Esophagus squamous epithelium (tissue), 5 donors: ENCODE measurements at places on chromosomes 7 and 10.

GRCh38 chr7:142507799-142508198, 241.5 kb upstream of the PRSS1 start:
- DNase-seq, result no peak

DNA sequence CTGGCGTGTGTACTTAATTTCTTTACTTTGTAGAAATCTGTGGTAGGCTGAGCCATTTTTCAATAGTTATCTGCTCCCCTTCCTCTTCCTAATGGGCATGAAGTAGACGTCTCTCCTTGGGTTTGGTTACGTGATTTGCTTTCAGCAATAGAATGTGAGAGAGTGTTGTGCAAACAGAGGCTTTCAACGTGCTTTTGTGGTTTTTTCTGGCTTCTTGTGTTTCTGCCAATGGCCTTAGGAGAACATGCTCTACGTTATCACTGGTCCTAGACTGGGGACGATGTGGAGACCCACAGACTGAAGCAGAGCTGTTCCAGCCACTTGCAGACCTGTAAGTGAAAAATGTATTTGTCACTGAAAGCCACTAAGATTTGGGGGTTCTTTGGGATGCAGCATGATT, 107.2 kb upstream of the NPTX2 start:
- DNase-seq, result no peak

- no peak for DNase-seq
Measured at GRCh38 chr7:117435475-117436043, 8.3 kb upstream of the ASZ1 start.

DNA sequence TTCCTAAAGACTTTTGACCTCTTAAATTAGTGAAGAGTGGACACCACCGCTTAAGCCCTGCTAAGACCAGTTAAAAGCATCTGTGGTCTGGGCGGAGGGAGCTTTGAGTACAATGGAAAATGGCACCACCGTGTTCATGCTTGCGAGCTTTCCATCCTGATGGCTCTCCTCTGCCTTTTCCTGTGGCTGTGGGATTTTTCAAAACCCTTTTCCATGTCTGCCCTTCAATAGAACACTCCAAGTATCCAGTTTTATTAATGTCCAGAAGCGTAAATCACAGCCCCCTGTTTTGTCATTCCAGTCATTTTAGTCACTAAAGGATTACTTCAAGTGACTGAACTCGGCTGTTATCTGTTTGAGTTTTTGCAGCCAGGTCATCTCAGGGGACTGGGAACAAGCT, 181.8 kb downstream of the MGMT start:
- DNase-seq, result no peak

- DNase-seq, result no peak
Measured at GRCh38 chr7:30596014-30596641, 1.4 kb downstream of the GARS1 start.

DNA sequence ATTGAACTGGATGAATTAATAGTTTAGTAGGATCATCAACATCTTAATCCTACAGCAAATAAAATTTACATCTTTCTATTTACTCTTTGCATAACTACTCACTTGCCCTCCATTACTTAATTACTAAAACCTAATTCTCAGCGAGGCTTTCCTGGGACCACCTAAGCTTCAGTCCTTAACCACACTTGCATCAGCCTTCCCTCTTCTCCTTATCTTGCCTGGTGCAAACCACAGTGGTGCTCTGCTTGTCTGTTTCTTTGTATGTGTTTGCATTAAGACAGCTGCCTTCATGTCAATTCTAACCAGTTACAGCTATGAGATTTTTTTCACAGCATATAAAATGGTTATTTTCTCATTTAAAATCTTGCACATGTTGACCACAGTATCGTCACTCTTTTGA, 72.6 kb upstream of the ZNF92 start:
- no peak for DNase-seq

- no peak for DNase-seq
Measured at GRCh38 chr10:70761727-70762350, 23.3 kb downstream of the TBATA start.

- no peak for DNase-seq
Measured at GRCh38 chr7:130384841-130385599, 4.7 kb downstream of the CPA1 start.

DNA sequence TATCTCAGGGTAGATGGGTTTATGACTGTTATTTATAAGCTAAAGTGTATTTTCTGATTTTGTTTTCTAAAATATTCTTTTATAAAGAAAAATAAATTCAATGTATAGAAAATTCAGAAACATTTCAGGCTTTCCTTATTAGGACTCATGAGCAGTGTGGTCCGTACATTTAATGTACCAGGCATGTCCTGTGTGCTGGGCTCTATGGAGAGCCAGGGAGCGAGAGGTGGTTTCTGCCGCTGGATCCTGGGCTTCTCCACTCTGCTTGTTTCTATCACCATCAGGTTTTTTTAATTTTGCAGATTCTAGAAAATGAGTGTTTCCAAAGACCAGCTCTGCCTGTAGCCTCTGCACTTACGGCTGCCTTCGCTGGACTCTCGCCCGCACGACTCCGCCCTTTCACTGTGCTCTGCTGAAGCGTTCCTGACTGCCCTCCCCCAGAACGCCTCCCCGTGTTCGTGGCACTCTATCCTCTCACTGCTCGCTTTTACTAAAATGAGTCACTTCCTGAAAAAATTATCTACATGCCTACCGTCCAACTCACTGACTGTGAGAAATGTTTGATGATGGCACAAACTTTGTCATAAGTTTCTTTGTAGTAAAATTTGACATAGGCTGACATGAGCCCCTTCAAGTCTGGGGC, 188.5 kb downstream of the ZMYND11 start:
- DNase-seq, result no peak

DNA sequence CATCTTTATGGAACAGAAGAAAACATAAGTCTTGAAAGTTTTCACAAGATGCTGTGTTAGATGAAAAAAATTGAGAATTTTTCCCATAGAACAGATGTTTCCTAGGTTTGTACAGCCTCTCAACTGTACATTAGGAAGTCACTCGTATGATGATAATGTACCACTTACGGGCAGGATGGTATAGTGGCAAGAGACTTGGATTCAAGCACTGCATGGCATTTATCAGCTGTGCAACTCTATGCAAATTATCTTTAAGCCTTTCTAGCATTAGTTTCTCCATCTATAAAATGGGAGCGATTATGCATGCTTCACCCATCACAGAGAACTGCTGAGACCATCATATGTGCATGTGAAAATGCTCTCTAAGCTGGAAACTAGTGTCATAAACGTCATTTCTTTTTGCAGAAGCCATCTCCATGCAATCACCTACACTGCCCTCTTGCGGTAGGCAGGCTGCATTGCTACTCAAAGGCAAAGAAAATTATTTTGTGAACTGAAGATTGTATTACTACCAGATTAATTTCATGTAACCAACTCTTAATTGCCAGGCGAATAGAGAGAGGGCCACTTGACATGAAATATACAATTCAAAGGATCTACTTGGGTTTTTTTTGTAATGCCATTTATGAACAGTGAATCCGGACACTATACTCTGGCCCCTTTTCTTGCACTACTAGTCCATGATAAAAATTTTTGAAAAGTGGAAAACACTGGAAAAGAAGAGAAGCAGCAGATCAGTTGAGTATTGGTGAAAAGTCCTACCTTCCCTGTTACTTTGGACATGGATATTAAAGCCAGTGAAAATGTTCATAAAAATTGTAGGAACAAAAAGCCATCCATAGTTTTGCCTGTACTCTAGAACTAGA, 102.3 kb downstream of the JAZF1 start:
- no peak for DNase-seq

GRCh38 chr10:113463777-113464176, 89.1 kb upstream of the HABP2 start:
- no peak for DNase-seq

- no peak for DNase-seq
Measured at GRCh38 chr7:132760866-132761265, 184.6 kb upstream of the PLXNA4 start.

DNA sequence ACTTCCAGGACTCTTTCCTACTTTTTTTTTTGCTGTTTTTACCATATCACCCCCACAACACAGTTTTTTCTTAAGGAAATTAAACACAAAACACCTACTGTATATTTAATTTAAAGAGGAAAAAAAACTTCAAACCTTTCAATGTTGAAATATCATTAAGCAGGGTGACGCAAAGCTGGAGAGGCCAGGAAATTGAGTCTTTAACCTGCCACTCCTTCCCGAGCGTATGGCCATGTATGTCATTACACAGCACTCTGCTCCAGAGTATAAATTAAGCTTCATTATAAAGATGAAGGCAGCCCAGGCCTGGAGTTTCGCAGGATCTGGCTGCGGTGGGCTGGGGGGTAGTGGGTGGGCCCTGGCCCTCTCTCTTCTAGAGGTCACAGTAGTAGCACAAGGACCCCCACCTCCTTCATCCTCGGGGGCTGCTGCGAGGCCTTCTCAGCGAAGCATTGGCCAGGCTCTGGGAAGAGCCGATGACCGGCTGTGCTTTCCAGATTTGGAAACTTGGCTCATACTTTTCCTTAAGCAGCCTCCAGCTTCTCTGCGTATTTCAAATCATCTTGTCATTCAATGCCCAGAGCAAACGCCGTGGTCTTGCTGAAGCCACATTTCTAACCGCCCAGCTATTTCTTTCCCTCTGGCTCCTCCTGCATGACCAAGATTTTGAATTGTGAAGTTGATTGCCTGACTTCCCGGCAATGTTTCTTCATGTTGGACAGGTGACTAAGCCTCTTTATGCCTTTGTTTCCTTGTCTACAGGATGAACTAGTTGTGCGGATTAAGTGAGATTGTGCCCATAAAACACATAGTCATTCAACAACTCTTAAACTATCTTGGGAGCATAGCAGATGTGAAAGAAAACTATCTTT, 765.1 kb downstream of the SUGCT start:
- DNase-seq, result no peak

GRCh38 chr10:99303899-99304861, 25.0 kb upstream of the CNNM1 start:
- DNase-seq, result no peak

DNA sequence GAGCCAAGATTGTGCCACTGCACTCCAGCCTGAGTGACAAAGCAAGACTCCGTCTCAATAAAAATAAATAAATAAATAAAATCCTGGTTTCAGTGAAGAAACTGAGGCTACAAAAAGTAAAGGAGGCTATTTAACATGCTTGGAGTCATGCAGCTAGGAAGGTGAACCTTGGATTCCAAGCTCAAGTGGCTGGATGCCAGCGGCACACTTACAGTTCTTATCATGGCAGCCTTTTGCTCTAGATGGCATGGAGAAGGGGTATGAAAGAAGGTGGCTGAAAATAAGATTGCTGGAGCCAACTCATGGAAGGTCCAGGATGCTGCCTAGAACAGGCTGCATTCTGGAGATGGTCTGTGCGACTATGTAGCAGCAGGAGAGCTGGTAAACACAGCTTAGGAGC, 170.0 kb downstream of the SLC25A13 start:
- no peak for DNase-seq

GRCh38 chr7:64880322-64881297, 22.5 kb upstream of the ZNF273 start:
- no peak for DNase-seq

DNA sequence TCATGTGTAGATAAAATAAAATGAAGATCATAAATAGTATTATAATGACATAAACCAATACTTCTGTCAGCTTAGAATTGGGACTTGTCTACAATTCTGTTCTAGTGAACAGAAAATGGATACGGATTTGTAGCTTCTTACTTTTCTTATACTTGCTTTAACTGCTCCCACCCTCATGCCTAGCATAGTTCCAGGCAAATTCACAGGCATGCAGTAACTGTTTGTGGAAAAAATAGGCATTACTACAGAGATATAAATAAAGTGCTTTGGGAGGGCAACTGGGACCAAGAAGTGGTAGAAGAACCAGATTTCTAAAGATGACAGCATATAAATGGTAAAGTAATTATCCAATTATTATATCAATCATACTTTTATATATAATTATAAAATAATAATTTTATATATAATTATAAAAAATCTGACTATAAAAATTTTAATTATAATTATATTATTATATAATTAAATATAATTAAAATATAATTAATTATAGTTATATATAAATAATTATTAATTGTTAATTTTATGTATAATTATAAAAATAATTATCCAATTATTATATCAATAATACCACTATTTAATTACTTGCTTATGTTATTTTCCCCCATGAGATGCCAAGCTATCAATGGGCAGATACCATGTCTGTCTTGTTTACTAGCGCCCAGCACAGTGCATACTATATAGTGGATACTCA, 144.1 kb downstream of the NOC3L start:
- no peak for DNase-seq

GRCh38 chr7:111089822-111090426, 1.0 kb upstream of the LRRN3 start:
- no peak for DNase-seq

GRCh38 chr7:148155826-148156225, 434.7 kb upstream of the C7orf33 start:
- no peak for DNase-seq

DNA sequence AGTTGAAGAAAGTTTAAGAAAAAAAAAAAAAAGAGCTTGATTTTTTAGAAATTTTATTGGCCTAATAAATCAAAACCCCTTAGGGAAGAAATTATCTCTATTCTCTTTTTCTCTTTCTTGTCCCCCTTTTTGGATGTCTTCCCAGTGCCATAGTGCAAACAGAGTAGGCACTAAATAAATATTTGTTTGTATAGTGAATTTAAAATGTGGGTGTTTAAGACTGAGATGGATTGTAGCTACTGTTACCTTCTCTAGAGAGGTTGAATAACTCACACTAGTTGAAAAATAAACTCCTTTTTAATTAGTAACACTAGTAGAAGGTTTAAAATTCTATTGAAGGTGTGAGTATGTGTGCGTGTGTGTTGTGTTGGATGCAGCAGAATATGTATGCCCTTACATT, 783.8 kb downstream of the NXPH1 start:
- DNase-seq, result no peak

DNA sequence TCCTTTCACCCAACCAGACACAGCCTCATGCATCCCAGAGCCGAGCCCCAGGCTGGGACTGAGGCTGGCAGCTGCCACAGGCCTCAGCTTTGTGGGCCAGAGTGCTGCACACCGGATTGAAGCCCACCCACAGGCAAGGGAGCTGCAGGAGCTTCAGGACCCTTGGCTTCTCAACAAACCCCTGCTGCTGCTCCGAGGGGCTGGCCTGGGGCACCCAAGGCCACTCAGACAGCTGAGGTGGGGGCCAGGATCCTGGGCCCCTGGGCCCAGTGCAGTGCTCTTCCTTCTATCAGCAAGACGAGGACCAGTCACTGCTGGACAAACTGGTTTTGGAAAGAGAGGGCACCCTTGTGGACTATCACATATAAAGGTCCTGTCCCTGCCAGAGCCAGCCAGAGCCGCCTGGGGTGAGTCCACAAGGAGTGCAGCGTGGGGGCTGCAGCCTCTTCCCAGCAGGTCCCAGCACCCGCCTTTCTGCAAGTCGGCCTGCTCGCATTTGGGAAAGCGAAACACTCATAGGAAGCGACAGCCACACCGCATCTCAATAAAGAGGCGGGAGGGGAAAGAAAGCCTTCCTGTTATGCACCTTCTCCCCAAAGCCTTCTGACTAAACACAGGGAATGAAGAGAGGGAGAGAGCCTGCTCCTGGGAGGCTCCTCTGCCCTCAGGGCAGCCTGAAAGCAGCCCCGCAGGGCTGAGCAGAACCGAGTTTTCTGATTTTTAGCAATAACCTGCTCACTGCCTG, 9.5 kb upstream of the TCERG1L start:
- DNase-seq, result no peak
